ENCODE measurements at places on chromosomes 2 and 18.

- no peak for DNase-seq
Observed at GRCh38 chr2:201887773-201888425, 81.6 kb downstream of the CDK15 start.

DNA sequence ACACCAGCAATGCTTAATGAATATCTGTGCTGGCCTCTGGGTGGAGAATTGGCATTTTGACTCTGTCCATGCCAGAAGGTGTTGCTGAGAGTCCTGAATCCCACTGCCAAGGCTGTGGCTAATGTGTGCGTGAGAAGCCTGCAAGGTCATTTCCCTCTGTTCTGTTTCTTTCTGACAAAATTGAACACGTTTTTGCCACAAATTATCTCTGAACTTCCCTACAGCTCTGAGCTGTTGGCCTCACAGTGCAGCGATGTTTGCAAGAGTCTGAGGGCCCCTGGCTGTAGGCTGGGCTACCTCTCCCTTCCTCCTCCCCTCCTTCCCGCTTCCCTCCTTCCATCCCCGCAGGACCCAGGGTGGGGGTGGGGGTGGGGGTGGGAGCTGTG, 154.1 kb upstream of the HS6ST1 start:
- no peak for DNase-seq

GRCh38 chr18:48752928-48753327, 197.8 kb downstream of the SMAD7 start:
- no peak for DNase-seq

DNA sequence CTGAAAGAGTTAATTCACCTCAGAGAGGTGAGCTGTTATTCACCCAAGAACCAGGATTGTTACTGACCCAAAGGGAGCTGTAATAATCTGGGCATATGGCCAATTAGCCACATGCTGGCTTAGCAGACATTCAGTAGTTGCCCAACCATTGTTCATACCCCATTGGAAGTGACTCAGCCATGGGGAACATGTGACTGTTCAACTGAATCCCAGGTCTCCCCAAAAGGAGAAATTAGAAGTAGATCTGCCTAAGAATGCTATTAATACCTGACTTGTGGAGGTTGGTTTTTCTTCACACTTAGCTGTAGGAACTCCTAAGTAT, 272.6 kb upstream of the UBE2E3 start:
- DNase-seq, result peak; percentile 94

DNA sequence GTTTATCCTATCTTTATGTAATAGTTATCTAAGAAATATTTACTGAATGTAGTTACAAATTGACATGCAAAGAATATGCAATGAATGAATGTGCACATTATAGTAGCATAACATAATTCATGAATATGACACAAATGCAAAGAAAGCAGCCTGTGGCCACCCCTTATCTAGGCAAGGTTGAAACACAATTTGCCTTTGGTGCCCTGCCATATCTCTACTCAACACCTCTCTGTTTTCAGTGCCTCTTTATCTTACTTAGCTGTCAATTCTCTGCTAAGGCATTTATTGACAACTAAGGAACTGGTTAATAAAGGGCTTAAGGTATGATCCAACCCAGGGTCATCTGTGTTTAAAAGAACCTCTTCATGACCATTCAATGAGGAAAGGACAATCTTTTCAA, 18.9 kb downstream of the REV1 start:
- no peak for DNase-seq

DNA sequence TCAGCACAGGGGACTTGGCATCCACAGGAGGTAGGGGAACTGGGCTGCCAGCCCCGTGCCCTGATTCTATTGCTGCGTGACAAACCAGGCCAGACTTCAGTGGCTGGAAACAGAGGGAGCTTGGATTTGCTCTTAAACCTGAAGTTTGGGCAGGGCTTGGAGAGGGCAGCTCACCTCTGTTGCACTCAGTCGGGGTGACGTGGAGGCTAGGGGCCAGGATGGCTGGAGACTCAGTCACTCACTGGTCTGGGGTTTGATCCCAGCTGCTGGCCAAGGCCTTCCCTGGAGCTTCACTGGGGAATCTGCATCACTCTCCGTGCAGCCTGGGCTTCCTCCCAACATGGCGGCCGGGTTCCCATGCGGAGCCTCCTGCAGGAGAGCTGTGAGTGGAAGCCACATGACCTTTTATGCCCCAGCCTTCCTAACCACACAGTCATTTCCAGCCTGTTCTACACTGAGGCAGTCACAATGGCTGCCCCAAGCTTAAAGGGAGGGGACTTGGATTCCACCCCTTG, 175.2 kb upstream of the HDAC4 start:
- no peak for DNase-seq

GRCh38 chr2:208713066-208713745, 306.6 kb downstream of the PTH2R start:
- no peak for DNase-seq

GRCh38 chr18:65343571-65343970, 407.2 kb upstream of the CDH7 start:
- DNase-seq, result no peak

GRCh38 chr2:38440655-38441054, 63.6 kb upstream of the ATL2 start:
- DNase-seq, result no peak

DNA sequence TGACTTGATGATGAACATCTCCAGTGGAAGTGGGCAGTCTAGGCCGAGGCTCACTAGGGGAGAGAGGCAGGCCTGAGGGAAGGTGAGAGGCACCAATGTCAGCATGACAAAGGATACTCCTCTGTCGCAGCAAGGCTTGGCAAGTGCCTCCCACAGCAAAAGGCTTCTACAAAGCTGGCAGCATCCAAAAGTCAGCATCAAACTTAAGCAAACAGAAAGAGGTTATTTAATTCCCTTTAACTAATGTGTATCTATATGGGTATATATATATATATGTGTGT, 41.6 kb downstream of the NIFK start:
- DNase-seq, result no peak

DNA sequence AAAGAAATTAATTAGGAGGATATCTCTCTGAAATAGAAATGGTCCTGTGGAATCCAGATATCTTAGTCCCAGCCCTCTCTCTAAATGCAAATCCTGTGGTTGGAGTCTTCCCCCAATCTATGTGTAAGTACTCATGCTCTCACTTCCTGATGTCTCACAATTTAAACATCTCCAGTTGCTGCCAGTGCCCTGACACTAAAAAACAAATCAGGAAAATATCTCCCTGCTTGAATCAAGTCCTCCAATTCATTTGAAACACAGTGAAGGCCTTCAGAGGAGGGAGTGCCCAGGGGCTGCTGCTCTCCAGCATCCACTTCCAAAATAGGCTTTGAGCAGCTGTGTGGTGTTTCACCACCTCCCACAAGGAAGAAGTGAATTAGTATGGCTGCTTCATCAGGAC, 413.8 kb downstream of the RAD51AP2 start:
- DNase-seq, result peak; percentile 69

DNA sequence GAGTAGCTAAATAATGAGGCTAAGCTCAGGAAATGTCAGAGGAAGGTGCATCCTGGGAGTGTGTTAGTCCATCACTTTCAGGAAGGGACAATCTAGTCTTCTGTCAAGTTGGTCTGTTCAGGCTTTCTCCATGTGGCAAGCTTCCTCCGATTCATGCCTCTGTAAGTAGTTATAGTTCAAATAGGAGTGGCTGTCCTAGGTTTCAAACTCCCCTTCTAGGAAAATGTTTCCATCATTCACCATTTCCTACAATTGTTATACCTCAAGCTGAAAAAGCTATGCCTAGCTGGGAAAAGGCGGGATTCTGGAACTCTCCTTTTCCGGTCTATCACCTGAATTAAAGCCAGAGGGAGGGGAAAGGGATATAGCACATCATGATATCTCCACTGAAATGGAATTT, 287.7 kb upstream of the ZSWIM2 start:
- DNase-seq, result no peak

GRCh38 chr18:4074647-4075046, 380.5 kb downstream of the DLGAP1 start:
- no peak for DNase-seq

GRCh38 chr2:42246562-42246961, 77.4 kb downstream of the EML4 start:
- DNase-seq, result peak; percentile 19

GRCh38 chr2:147236601-147237000, 608.2 kb upstream of the ACVR2A start:
- peak; percentile 31 for DNase-seq

DNA sequence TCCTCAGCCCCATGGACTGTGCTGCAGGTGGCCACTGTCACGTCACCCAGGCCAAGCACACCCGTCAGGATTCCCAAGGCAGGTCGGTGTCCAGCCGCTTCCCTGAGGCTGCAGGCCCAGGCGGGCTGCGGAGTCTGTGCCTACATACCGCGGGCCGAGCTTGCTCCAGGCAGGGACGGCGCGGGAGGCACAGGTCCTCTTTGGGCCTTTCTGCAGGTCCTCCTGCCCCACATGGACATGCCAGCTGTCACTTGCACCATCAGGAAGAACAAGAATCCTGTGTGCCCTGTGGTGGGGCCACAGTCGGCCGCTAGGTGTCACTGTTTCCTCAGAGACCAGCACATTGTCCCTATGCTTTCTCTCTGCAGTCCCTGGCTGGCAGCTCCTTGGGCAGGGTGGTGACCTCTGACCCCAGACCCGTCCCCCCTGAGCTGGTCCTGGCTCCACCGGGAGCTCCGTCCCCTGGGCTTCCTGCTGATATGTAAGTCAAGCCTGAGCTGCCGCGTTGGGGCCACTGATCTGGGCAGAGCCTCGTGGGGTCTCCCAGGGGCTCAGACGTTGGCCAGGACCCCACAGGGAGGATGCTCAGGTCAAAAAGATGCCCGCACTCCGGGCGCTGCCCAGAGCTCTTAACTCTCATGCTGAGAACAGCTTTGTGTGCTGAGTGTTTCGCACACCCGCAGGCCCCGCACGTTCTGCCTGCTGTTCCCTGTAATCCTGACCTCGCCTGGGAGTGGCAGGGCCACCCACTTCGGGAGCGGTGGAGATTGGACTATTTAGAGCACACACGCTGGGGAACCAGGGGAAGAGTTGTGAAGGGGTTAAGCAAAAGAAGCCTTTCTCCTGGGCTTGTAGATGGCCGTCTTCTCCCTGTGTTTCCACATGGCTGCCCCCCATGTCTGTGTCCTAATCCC, 17.3 kb upstream of the AGXT start:
- DNase-seq, result peak; percentile 68

All from LHCN-M2 (cell line).